ENCODE measurements at places on chromosomes 7 and 10. TPM values are rescaled to one million over a fixed set of nuclear protein-coding genes. Genes with fewer than 3 reads are reported as not detected.

Gene CTTNBP2
- total RNA-seq = 2.9 TPM

Gene PTPN20
- total RNA-seq = not detected

DNA sequence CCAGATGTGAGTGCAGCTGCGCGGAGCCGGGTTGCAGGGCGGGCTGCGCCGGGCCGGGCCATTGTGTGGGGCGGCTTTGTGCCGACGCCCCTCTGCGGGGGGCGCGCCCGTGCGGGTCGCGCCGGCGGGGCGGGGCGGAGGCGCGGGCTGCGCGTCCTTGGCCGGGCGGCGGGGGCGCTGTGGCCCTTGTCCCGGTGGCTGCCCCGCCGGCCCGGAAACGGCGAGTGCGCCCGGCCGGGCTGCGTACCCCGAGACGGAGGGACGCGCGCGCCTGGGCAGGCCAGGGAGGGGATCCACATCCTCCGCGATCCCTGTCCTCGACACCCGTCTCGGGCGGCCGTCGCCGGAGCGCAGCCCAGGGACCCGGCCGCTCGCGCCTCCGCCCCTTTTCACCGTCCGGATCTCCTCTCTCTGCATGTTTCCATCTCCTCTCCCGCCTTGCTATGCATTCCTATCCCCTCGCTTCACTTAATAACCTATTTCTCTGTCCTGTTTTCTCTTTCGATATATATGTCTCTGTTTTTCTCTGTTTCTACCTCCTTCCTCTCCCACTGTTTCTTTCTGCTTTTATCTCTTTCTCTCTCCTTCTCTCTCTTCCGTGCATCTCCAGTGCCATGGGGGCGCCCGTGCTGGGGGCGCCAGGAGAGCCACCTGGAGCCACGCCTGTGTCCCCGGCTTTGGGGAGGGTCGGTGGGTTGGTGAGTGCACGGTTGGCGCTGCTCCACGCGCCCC lies 765 bp downstream of the PFKFB3 start:
- peaks cover 36% of the 10 kb centered on the region for H3K4me1 ChIP-seq
- H3K27ac ChIP-seq = peak overlapping the region; percentile 89
- peak overlapping the region; percentile 90 for H3K4me3 ChIP-seq
- H3K36me3 ChIP-seq = no peaks in the 10 kb centered on the region

DNA sequence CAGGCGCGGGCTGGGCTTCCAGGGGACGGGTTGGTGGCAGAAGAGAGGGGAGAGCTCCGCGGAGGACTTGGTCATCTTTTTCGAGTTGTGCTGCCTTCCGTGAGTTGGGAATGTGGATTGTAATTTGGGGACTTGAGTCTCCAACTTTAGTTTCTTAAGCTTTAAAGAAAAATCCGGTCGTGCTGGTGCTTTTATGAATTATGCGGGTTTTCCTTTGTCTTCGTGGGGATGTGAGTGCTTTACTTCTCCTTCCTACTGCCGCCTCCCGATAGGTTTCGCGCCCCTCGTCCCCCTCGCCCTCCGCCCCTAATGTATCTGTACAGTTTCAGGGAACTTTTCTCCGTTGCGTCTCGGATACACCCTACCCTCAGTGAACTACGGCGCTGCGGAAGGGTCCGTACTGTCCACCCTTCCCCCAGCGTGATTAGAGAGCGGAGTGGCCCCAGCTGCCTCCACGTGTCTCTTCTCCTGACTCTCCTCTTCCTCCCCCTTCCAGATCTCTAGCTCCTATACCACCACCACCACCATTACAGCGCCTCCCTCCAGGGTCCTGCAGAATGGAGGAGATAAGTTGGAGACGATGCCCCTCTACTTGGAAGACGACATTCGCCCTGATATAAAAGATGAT lies 649 bp downstream of the SCD start:
- H3K27ac ChIP-seq = peak overlapping the region; percentile 64
- DNase-seq = no peak
- H3K36me3 ChIP-seq = peaks cover 19% of the 10 kb centered on the region
- peaks cover 49% of the 10 kb centered on the region for H3K4me1 ChIP-seq
- H3K4me3 ChIP-seq = peak overlapping the region; percentile 89

- no peaks in the 10 kb centered on the region for H3K36me3 ChIP-seq
- DNase-seq = no peak
- no peak overlapping the region for H3K4me3 ChIP-seq
Measured at GRCh38 chr10:93716766-93717165, 14.4 kb upstream of the FRA10AC1 start.

Gene CYP3A5
- total RNA-seq = not detected

Gene WDFY4
- not detected for total RNA-seq

- H3K27me3 ChIP-seq = peaks cover 66% of the 10 kb centered on the region
- H3K36me3 ChIP-seq = no peaks in the 10 kb centered on the region
- peak within 1 kb of the TSS; percentile 61 for H3K4me3 ChIP-seq
- peak; percentile 91 for DNase-seq
- H3K4me1 ChIP-seq = peaks cover 8% of the 10 kb centered on the region
Measured at GRCh38 chr7:88759230-88760135, at the start of gene ZNF804B. TSS of gene ZNF804B (plus strand) at chr7:88759700. CDS start at chr7:88759977, 277 bp downstream.

Gene SPACDR
- total RNA-seq = not detected

DNA sequence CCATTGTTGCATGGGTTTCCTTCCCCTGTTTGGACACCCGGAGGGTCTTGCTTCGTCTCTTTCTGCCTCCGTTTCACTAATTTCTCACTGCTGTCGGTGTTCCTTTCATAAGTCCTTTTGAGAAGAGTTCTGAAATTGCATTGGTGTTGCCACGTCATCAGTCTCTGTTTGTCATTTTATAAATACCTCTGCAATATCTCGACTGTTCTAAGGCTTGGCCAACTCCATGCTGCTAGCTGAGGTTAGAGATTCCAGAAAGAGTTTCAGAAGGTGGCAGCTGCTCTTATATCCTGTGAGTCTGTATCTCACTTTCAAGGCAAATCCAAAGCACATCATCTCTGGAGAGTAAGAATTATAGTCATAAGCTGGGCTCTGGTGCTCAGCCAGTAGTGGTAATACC lies 148.0 kb upstream of the INSYN2A start:
- no peak overlapping the region for H3K4me3 ChIP-seq
- peaks cover 12% of the 10 kb centered on the region for H3K36me3 ChIP-seq
- no peak overlapping the region for H3K27ac ChIP-seq
- no peak for DNase-seq
- peaks cover 10% of the 10 kb centered on the region for H3K4me1 ChIP-seq
